Left ventricle myocardium superior (tissue), 1 donor: ENCODE measurements at places on chromosomes 1 and 21. TPM values are rescaled to one million over a fixed set of nuclear protein-coding genes. Genes with fewer than 3 reads are reported as not detected.
A peak's percentile ranks its signal among the peaks of the same experiment; 100 is the strongest.

- DNase-seq, result no peak
Measured at GRCh38 chr21:45436351-45437065, 31.5 kb downstream of the COL18A1 start.

The UTP25 gene
- total RNA-seq, result 2.5 TPM

- peak; percentile 30 for DNase-seq
Measured at GRCh38 chr1:91689641-91690481, 189.2 kb downstream of the CDC7 start.

The GIPC2 gene
- total RNA-seq, result 4.9 TPM

The GATAD2B gene
- 34.6 TPM for total RNA-seq

The HCN3 gene
- 1.5 TPM for total RNA-seq

DNA sequence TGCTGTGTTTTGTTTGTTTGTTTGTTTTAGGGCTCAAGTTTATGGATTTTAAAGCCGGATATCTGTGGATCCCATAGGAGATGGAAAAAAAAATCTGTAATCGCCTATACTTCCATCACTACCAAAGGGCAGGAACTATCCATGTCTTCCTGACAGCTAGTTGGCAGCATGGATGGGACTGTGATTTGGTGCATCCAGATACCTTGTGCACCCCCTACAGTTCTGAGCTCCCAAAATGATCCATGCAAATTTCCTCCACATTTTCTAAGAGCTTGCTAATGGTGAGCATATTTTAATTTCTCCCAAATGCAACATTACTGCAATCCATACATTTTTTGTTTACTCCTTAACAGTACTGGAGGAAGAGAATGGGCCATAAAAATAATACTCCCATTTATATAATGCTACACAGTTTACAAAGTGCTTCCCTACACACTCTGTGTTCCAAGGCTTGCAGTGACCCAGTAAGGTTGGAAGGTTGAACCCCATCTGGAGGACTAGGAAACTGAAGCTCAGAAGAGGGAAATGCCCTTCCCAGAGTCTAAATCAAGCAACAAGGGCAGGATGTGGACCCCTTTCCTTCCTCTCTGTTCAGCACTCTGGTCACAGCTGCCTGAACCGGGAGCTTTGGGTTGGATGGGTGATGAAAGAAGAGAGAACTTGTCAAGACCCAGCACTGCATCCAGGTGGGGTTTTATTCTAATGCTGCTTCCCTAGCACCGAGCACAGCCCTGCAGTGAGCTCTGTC lies 48.0 kb downstream of the CAPN8 start:
- no peak for DNase-seq

DNA sequence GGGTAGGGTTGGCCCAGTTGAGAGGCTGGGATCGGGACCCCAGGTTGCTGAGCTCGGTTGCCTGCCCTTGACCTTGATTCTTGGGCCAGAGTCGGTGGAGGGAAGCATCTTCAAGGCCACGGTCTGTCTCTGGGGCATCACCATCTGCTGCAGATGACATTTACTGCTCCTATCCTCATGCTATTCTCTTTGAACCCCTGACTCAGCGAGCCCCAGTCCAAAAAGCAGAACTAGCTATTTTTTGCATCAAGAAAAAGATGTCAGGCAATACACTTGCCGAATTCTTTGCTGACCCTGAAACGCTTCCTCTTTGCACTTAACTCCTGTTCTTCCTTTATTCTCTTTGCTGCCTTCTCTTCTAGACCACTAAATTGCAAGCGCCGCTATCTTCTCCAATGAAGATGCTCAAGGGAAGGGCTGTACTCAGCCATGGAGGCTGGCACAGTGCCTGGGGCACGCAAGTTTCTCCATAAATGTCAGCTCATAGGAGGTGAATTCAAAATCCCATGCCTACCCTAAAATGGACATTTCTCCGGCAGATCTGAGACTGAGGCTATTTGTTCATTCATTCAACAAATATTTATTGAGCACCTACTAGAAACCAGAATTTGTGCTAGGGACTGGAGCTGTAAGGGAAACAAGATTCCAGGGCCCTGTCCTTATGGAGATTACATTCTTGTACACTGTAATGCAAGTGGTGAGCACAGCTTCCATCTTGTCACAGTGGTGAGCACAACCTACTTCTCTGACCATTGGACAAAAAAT lies 20.5 kb upstream of the CAPZB start:
- peak; percentile 64 for DNase-seq

DNA sequence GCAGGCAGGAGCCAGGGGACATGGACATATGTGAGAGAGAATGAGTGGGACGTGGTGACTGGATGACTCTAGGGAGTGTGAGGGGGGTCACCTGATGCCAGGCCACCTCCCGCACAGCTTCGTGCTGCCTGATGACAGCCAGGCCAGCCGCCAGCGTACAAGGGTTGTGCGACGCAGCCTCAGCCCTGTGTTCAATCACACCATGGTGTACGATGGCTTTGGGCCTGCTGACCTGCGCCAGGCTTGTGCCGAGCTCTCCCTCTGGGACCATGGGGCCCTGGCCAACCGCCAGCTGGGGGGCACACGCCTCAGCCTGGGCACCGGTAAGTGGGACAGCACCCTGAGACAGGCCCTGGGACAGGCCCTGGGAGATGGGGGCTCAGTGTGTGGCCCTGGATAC lies 11.3 kb downstream of the SYTL1 start:
- peak; percentile 67 for DNase-seq

The RGS13 gene
- total RNA-seq, result not detected

DNA sequence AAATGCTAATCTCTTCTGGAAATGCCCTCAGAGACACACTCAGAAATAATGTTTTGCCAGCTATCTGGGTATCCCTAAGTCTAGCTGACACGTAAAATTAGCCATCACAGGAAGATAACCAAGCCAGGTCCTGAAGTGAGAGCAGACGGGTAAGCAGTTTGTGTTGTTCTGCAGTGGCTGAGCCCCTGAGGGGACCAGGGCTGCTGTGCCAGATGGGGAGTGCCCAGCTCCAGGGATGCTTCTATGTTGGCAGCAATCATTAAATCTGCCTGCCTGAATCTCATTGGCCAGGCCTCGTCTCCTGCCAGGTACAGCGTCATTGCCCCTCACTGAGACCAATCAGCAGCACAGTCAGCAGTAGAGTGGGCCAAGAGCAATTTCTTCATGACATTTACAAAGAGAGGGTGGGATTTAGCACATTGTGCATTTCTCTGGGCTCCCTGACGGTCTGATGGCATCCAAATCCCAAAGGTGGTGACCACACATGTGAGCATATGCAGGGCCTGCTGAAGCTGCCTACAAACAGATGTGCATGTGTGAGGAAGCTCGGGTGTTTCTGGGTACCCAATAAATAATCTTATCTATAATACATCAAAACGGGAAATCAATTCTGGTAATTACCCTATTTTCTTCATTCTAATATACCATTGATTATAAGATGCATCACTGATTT lies 58.7 kb upstream of the LRRN2 start:
- no peak for DNase-seq

DNA sequence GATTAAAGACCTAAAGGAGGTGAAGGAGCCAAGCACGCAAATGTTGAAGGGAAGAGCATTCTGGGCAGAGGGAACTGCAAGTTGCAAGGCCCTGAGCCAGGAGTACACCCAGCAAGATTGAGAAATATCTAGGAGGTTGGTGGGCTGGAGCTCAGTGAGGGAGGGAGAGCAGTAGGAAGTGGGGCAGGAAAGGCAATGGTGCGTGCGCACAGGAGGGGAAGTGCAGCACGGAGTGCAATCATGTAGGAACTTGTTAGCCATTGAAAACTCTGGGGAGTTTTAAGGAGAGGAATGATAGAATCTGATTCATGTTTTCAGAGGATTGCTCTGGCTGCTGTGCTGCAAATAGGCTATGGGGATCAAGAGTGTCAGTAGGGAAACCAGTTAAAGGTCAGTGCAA lies 13.2 kb upstream of the IGSF3 start:
- DNase-seq, result no peak

GRCh38 chr1:23809751-23810171 lies 9.2 kb upstream of the GALE start:
- peak; percentile 82 for DNase-seq

DNA sequence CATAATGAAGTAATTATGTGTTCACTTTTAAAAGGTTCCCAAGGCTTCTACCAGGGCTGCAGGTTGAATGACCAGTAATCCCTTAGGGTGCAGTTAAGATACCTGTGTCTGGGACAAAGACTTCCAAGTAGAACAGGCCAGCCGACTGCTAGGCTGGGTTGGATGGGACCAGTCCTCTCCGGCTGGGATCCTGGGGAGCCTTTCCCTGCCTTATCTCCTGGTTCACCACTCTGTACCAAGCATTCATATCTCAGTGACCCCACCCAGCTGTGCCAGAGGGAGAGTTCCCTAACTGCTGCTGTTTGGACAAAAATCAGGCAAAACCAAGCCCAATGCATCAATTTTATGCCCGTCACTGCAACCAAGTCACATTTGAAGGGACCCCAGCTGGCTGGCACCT lies 116.2 kb upstream of the ATP1A1 start:
- no peak for DNase-seq

- DNase-seq, result no peak
Measured at GRCh38 chr1:14728516-14728915, 130.0 kb downstream of the KAZN start.

DNA sequence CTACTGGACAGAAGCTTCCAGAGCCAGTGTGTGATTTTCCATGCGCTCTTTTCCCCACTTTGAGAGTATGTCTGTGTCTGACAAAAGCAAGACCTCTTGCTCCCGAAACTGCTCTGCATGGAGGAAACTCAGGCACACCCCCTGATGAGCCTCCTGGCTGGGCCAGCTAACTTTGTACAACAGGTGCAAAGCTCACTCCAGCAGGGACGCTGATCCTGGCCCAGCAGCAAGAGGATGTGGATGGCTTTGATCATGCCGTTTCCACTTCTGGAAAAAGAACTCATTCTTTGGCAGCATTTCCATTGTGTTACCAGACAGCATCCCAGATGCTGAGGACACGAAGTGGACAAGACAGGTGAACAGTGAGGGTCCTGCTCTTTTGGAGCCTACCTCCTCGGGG lies 103.1 kb downstream of the TLR5 start:
- no peak for DNase-seq

GRCh38 chr1:66954208-66954607 lies 29.4 kb downstream of the MIER1 start:
- DNase-seq, result no peak

GRCh38 chr1:193131266-193131860 lies 9.5 kb downstream of the CDC73 start:
- DNase-seq, result no peak

The NBPF4 gene
- total RNA-seq, result not detected

DNA sequence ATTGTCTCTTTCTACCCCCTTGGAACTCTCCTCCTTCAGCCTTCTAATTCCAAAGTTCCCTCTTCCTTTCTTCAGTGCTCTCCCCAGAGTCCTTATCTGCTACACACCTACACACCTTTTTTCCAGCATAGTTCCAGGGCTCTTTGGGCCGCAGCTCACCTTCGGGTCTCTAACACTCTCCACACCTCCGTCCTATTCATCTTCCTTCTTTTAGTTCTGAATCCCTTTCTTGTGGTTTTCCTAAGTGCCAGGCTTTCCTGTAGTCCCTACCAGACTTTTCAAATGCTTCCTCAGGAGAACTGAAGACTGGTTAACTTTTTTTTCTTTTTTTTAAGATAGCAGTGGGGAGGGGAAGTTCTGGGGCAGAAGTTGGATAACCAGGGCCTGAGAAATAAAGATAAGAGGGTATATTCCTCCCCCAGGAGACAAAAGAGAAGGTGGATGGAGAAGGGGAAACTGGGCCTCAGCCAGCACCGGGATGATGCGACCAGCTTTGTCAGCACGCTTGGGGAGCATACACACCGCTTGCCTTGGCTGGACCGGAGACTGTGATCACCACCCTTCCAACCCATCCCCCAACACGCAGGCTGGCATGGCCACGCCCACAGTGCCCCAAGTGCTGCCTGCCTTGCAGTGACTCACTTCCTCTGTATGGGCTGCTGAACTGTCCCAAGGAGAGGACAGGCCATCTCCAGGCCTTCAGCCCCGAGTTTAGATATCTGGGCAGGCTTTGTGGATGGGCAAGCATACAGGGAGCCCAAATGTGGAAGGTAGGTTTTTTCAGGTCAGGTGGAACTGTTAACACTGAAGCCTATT lies 2.5 kb upstream of the CERS2 start:
- peak; percentile 87 for DNase-seq

- no peak for DNase-seq
Measured at GRCh38 chr1:179476484-179476883, 99.3 kb downstream of the NPHS2 start.

The TSSK3 gene
- total RNA-seq, result 2.0 TPM

The ADORA3 gene
- total RNA-seq, result 4.1 TPM

GRCh38 chr1:31652891-31653499 lies 8.3 kb upstream of the PEF1 start:
- no peak for DNase-seq

DNA sequence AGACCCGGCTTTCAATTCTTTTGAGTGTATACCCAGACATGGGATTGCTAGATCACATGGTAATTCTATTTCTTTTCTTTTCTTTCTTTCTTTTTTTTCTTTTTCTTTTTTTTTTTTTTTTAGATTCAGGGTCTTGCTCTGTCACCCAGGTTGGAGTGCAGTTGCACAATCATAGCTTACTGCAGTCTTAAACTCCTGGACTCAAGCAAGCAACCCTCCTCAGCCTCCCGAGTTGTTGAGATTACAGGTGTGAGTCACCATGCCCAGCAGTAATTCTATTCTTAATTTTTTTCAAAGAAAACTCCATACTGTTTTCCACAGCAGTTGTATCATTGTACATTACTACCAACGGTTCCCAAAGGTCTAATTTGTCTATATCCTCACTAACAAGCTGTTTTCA lies 13.5 kb upstream of the RNF186 start:
- DNase-seq, result no peak

GRCh38 chr1:11342621-11343032 lies 69.6 kb downstream of the UBIAD1 start:
- no peak for DNase-seq

DNA sequence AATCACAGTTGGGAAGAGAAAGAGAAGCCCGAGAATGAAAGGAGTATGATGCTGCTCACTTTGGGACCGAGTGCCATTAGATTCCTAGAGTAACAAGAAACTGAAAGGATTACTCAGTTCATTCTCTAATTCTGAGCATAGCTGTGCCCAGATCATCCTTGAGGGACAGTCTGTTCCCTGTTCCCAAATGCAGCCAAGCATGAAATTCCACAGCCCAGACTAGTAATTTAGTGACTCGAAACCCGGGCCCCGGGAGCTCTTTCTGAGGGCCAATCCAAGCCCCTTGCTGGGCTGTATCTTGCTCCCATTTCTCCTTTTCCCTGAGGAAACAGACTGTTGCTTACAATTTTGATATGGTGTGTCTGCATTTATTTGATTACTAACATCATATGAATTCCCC lies 30.0 kb upstream of the ETS2 start:
- no peak for DNase-seq

- DNase-seq, result no peak
Measured at GRCh38 chr1:236904892-236905741, 99.1 kb downstream of the MT1HL1 start.

DNA sequence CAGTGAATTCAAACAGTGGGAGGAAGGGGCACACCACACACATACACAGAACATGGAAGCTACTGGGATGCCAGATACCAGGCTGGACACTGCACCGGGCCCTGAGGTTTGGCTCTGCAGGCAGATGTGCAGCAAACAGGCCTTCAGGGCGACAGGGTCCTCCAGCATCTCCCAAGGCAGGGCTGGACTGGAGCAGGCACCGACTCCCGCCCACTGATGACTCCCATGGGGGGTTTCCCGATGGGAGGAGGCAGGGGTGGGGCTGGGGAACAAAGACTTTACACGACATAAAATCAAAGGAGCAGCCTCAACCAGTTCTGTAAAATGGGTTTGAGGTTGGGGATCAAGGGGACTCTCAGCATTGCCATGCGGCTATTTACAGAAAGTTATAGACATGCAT lies 118.1 kb downstream of the SYT2 start:
- no peak for DNase-seq
